AG09319 (cell line): ENCODE measurements at places on chromosomes 4 and X.
A peak's percentile ranks its signal among the peaks of the same experiment; 100 is the strongest.

DNA sequence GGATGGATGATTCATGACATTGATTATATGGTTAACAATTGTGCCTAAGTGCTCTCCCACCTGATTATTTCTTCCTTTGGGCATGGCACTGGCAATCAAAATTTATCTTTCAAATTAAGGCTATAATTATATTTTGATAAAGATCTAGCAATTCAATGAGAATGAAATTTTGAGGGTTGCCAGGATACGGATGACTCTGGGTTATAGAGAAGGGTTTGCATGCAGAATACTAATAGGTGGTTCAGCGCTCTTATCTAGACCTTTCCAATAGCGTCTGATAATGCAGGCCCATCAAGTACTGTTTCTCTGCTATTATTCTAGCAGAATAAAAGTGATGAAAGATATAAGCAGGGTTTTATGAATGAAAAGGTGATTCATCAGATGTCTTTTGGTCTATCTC is 74.9 kb upstream of the SCML1 start:
- no peak for DNase-seq

- DNase-seq: no peak
These were observed 22.5 kb downstream of the TCEAL1 start for GRCh38 chrX:103651151-103651773.

- no peak for DNase-seq
These were observed 17.1 kb downstream of the AFP start for GRCh38 chr4:73452953-73453700.

DNA sequence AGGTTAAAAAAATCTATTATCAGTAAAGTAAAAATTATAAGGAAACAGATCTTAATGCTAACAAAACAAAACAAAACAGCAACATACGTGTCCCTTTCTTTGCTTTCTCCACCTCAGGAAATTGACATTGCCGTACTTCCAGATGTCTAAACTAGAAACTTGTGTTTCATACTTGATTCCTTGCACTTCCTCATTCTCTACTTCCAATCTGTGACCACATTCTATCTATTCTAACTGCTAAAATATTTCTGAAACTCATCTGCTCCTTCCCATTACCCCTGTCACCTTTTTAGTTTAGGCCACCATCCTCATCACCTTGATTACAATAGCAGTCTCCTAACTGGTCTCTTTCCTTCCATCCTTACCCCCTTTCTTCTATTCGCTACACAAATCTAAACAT is 22.5 kb upstream of the RPA4 start:
- no peak for DNase-seq

GRCh38 chr4:169975131-169975837 is 50.9 kb downstream of the MFAP3L start:
- no peak for DNase-seq

DNA sequence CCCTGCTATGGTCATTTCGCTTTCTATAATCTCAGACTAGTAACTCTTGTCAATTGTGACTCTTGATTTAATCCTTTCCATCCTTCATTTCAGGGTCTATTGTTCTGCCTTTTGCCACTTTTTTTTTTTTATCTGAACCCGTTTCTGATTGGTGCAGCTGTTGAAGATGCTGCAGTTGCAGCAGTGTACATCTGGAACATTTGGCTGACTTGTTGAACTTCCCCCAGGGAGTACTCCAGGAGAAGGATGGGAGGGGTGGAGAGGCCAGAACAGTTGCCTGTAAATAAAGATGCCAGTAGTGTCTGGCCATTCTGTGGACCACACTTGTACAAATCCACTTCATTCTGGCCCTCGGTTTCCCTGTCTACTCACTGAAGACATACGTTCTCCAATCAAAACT is 1.0 kb upstream of the EDA start:
- DNase-seq: no peak

GRCh38 chr4:154807042-154807630 is 26.1 kb downstream of the RBM46 start:
- DNase-seq: peak; percentile 19

DNA sequence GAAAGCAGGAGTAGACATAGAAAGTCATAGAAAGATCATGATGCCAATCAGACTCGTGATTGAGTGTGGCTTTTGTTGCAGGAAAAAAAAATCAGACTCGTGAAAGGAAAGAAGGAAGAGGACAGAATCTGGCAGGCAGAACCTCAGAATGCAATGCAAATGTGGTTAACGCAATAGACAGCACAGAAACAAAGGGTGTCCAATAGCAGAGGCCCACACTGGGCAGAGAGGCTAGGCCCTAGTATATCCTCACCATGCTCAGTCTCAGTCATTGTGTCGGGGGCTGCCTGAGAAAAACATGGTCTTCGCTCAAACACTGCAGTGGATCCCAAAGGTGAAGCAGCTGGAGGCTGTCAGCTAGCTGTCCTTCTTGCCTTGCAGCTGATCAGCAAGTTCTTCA is 102.8 kb upstream of the MAOA start:
- DNase-seq: no peak

- no peak for DNase-seq
These were observed 405.9 kb upstream of the PITX2 start for GRCh38 chr4:111028795-111029194.

DNA sequence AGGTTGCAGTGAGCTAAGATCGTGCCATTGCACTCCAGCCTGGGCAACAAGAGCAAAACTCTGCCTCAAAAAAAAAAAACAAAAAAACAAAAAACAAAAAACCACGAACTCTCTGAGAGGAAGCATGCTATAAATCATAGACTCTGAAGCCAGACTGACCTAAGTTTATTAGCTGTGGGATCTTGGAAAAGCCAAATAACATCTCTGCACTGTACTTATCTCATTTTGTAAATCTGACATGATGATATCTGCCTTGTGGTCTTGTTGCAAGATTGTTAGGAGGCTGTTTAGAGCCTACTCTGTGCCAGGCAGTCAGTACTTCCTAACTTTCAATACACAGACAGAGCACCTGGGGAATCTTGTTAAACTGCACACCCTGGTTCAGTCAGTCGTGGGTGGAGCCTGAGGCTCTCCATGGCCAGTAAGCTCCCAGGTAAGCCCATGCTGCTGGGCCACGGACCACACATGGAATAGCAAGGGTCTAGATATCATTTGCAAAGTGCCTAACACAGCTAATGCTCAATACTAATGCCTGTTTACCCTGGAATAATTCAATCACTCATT is 107.6 kb upstream of the SMIM10 start:
- DNase-seq: no peak

GRCh38 chrX:53584891-53585290 is 101.6 kb downstream of the HUWE1 start:
- no peak for DNase-seq

- DNase-seq: no peak
These were observed 473.9 kb upstream of the FTHL17 start for GRCh38 chrX:31545726-31546125.
